ENCODE measurements at places on chromosomes 3 and 15. TPM values are rescaled to one million over a fixed set of nuclear protein-coding genes. Genes with fewer than 3 reads are reported as not detected.

Gene GOLGA6L7
- total RNA-seq: not detected

Gene LMOD3
- total RNA-seq: not detected

- DNase-seq: no peak
Measured at GRCh38 chr3:126983276-126983652, 349 bp downstream of the PLXNA1 start.

GRCh38 chr3:46349484-46350261 is 4.2 kb upstream of the CCR2 start:
- DNase-seq: no peak

DNA sequence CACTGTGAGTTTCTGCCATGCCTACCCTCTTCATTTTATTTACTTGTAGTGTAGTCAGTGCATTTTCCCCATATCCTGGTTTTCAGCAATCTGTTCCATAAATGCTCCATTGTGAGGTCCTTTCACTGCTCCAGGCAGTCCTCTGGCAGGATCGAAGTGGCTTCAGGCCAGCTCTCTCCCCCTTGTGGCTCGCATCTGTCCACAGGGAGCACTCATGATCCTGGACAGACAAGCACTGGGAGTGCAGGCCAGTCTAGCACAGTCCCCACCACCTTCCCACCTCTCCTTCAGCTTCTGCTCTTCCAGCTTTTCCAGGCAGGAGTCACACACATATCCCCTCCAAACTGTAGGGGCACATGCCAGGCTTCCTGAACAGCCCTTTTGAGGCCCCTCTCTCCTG is 173.6 kb downstream of the PPM1L start:
- DNase-seq: no peak

- no peak for DNase-seq
Measured at GRCh38 chr3:42055291-42055690, 35.9 kb upstream of the TRAK1 start.

- no peak for DNase-seq
Measured at GRCh38 chr3:129525341-129525968, 3.0 kb upstream of the RHO start.

- DNase-seq: no peak
Measured at GRCh38 chr3:112514527-112515128, 15.4 kb upstream of the BTLA start.

DNA sequence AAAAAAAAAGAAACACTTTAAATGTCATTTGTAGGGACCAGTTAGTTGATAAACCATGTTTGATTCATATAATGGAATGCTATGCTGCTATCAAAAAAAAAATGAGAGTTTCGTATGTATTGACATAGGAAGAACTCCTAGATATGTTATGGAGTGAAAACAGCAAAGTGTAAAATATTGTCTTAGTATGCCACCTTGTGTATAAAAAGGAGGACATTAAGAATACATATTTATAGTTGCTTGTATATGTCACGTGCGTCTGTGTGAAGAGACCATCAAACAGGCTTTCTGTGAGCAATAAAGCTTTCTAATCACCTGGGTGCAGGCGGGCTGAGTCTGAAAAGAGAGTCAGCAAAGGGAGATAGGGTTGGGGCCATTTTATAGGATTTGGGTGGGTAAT is 39.5 kb downstream of the KBTBD8 start:
- no peak for DNase-seq

- DNase-seq: no peak
Measured at GRCh38 chr3:31370380-31370666, 162.4 kb upstream of the STT3B start.

Gene BCHE
- 14.0 TPM for total RNA-seq

- no peak for DNase-seq
Measured at GRCh38 chr15:69117431-69117871, 43.0 kb upstream of the GLCE start.

Gene ISL2
- not detected for total RNA-seq

GRCh38 chr15:84731774-84732173 is 15.8 kb upstream of the SEC11A start:
- DNase-seq: no peak

- no peak for DNase-seq
Measured at GRCh38 chr3:173892547-173892946, 495.0 kb downstream of the NLGN1 start.

GRCh38 chr3:156978481-156978961 is 152.4 kb downstream of the LEKR1 start:
- DNase-seq: no peak

Gene ACTC1
- total RNA-seq: 93.6 TPM

DNA sequence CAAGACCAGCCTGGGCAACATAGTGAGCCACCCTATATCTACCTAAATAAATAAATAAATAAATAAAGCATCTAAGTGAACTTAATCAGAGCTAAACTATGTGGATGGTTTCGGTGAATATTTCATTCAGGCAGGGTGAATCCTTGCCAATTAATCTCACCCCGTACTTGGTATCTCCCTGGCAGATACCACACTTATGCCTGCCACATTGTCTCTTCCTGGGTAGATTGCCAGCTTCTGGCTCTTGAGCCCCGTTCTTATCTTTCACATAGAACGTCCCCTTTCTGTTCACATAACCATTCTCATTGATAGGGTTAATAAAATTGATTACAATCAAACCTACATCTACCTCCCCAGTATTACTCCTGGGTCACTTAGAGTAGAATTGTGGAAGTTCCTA is 7.0 kb downstream of the SNAP23 start:
- no peak for DNase-seq

Data from posterior vena cava (tissue), 2 donors.